ENCODE measurements at places on chromosomes 5 and 9.

DNA sequence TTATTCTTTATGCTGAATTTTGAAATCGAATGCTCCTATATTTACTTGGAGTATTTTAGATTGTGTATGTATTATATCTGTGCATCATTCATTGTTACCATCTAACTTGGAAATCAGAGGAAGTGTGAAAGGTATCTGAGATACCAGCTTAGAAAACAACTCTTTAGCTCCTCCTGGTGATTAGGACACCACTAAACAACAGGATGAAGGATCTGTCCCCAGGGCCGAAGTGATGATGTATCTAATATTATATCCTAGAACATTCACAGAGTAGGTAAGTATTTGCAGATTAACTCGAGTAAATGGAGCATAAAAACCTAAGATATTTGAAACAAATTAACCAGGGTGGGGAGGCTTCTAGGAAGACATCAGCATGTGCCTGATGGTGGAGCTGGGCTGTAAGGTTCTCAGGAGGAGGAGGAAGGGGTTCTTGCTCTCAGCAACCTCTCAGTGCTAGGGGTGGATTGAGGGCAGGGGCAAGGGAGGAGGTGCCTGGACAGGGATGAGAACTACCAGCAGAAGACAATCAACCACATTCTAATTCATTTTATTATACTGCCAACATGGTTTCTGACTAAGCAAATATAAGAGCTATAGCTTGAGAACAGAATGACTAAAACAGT is 2.6 kb upstream of the NFIL3 start:
- no peak for DNase-seq

GRCh38 chr9:36845844-36846243 is 188.2 kb downstream of the PAX5 start:
- no peak for DNase-seq

- DNase-seq = no peak
Observed at GRCh38 chr9:85914108-85914507, 26.8 kb upstream of the NAA35 start.

DNA sequence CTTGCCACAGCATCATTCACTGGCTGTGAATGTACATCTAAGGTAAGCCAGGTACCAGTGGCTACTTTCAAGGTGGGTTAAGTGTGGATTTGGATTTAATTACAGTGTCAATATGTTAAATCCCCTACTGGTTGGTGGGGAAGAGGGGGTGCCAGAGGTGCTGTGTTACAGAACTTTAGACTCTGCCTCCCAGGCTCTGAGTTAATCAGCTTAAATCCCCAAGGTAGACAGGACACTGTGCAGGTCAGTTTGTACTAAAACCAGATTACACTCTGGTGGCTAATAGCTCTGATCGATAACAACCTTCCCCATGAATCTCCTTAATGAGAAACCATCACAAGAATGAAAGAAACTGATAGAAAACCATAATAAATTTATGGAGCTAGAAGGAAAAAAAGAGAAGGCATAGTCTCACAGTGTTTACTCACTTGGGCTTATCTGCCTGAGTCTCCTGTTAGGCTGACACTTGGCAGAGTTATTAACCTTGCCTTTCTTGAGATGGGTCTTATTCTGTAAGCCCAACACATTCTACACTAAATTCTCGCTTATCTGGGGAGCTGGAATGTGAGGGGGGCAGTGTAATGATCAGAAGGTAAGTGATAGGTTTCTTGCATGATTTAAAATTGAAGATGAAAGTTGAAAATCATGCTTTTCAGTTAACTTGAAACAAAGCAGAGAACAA is 106.8 kb downstream of the LMNB1 start:
- no peak for DNase-seq

DNA sequence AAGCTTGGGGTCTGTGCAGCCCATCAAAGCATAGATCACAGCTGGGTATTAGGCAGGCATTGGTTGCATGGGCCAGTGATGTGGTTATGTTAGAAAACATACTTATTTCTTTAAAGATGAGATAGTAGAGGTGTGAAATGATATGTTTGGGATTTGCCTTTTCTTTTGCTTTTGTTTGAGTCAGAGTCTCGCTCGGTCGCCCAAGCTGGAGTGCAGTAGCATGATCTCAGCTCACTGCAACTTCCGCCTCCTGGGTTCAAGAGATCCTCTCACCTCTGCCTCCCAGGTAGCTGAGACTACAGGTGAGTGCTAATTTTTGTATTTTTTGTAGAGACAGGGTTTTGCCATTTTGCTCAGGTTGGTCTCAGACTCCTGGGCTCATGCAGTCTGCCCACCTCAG is 84.8 kb downstream of the PDE6A start:
- no peak for DNase-seq

GRCh38 chr9:71620331-71620730 is 148.0 kb downstream of the CEMIP2 start:
- DNase-seq = no peak

DNA sequence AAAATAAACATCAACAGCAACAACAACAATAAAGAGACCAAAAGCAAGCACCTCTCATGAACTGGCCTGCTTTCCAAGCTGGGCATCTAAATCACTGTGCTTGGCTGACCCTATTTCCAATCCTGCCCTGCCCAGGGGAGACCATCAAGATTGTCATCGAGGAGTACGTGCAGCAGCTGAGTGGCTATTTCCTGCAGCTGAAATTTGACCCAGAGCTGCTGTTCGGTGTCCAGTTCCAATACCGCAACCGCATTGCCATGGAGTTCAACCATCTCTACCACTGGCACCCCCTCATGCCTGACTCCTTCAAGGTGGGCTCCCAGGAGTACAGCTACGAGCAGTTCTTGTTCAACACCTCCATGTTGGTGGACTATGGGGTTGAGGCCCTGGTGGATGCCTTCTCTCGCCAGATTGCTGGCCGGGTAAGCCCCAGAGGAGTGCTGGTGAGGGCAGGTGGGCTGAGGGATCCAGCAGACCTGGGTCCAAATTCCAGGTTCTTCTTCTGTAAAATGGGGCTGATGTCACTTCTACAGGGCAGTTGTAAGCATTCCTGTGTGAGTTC is 15.6 kb downstream of the PTGS1 start:
- no peak for DNase-seq

DNA sequence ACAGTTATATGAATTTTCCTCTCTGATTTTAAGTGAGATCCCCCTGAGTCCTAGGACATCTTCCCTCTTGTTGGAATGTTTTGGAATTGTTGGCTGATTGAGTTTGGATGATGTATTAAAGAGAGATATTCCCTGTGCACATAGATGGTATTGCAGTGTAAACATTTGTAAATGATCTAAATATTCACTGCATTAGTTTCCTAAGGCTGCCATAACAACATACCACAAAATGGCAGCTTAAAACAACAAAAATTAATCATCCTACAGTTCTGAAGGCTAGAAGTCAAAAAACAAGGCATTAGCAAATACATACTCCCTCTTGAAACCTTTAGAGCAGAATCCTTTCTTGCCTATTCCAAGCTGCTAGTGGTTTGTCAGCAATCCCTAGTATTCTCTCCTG is 38.0 kb upstream of the MROH2B start:
- no peak for DNase-seq

DNA sequence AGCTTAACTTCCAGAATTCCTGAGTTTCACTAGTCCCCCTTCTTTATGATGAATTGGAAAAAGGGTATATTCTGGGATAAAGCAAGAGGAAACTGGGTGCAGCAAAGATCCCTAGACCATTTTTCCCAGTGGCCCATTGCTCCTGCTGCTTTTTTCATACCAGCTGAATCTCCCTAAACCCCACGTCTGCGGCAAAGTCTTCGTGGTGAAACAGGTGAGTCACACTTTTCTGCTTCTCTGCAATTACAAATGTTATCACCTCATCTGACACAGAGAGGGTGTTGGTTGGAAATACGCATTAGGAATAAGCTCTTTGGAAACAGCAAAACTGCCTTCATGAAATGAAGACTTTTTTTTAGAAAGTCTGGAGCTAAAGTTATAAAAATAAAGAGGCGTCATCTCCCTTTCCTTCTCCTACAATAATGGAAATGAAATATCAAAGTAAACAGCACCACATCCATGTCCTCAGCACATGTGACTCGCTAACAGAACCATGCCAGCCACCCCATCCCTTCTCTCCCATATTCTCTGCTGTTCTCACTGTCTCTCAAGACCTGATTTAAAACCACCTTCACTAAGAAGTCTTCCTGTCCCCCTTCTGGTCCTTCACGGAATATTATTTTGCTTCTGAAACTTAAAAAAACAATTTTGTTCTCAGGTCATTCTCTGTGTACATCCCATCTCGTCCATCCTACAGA is 39.5 kb upstream of the GLRX start:
- DNase-seq = no peak

- no peak for DNase-seq
Observed at GRCh38 chr9:72151104-72151503, 1.9 kb downstream of the GDA start.

GRCh38 chr9:77472646-77473045 is 175.5 kb downstream of the GNA14 start:
- no peak for DNase-seq

DNA sequence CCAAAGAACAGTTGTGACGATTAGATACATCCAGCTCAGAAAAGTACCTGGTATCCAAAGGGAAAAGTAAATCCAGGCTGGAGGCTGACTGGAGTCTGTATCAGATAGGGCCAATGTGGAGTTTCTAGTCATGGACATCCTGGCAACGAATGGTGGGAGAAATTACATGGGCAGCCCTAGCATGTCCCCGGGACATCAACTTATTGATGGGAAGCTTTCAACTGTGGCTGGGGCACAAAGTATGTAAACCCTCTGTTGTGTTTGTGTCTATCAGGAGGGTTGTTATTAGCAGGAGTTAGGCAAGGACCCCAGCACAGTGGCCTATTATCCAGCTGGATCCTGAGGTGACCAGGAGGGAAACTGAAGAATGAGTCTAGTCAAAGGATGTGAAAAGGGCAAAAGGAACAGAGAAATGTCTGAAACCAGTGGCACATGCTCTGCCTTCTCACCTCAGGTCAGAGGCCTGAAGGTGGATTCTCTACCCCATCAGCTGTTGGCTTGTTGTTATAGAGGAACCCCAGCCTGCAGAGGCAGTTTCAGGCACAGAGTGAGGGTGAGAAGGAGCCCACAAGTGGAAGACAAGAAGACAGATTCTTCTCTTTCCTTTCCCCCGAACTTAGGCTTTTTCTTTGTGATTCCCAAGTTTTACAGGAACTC is 19.9 kb downstream of the IFNW1 start:
- no peak for DNase-seq

GRCh38 chr9:92989561-92989960 is 42.2 kb downstream of the FGD3 start:
- DNase-seq = no peak

DNA sequence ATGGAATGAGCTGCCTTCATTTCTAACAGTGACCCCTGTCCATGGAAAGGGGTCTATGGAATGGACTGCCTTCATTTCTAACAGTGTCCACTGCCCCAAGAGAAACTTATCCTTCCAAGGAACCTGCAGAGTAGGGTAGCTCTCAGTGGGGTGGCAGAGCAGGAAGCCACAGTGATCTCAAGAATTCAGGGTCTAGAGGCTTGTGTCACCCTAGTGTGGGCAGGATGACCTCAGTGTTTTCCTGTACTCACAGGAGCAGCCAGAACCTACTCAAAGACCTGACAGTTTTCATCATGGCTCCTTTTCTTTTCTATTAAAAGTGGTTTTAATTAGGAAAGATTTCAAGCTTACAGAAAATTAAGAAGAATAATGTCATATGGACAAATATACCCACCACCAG is 27.5 kb downstream of the SEC61B start:
- DNase-seq = no peak

DNA sequence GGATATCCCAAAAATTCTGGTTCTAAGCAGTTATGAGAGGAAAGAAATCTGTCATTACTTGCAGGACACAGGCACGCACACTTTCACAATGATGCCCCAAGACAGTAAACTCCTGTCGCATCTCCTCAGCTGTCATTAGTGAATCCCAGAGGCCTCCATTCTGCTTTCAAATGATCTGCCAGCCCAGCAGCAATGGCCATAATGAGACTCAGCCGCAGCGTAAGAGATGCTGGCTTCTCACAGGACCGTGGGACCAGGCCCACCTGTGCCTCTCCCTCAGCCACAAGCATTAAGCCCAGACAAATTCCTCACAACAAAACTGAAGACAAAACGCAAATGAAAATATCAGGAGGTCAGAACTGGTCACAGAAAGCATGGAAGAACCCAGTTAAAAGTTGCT is 98.0 kb upstream of the VLDLR start:
- DNase-seq = no peak

- no peak for DNase-seq
Observed at GRCh38 chr5:175590471-175590881, 67.4 kb upstream of the HRH2 start.

DNA sequence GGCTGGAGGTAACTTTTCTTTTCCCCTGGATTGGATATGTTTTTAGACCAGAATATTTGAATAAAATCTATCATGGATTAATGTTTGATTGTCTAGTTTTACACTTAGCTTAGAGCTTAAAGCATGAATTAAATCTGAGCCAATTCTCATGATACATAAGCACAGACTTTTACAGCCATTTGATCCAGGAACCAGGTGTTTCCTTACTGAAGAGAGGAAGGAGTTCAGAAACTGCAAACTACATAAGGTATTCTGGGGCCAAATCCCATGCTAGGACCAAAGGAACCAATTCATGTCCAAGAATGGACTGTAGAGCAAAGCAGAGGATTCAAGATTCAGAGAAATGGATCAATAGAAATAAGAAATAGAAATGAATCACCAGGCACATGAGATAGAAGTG is 360.4 kb upstream of the ZNF608 start:
- no peak for DNase-seq

GRCh38 chr5:134944630-134945029 is 23.1 kb upstream of the CATSPER3 start:
- DNase-seq = no peak

GRCh38 chr5:41978676-41979075 is 53.6 kb downstream of the FBXO4 start:
- no peak for DNase-seq

DNA sequence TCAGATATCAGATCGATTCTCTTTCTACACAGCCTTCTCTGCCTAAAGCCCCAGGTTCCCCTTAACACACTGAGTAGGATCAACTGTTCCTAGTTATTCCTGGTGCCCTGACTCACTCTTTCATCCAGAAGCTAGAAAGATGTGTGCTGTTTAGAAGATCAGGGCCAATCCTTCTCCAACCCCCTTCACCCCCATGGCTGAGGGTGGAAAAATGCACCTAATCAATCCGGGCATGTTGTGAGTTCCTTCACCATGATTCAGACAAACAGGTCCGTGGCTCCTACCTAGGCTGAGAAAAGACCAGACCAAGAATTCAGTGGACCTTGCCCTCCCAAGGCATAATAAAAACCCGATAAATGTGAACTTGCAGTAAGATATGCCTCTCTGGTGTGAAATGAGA is 85.4 kb upstream of the EQTN start:
- DNase-seq = no peak

GRCh38 chr5:41876678-41877077 is 6.5 kb upstream of the OXCT1 start:
- no peak for DNase-seq

GRCh38 chr5:148928141-148928540 is 101.7 kb downstream of the ADRB2 start:
- DNase-seq = no peak

- no peak for DNase-seq
Observed at GRCh38 chr9:111825468-111826145, 30.9 kb upstream of the SHOC1 start.

DNA sequence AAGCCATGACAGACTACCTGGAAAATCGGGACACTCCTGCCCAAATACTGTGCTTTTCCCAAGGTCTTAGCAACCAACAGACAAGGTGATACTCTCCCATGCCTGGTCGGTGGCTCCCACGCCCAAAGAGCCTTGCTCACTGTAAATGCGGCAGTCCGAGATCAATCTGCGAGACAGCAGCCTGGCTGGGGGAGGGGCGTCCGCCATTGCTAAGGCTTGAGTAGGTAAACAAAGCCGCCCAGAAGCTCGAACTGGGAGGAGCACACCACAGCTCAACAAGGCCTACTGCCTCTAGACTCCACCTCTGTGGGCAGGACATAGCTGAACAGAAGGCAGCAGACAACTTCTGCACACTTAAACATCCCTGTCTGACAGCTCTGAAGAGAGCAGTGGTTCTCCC is 272.1 kb upstream of the CCNG1 start:
- no peak for DNase-seq

All from ecto neural progenitor cell (in vitro differentiated cells).